NCI-H187 treated with DMSO at 0.1 percent for 48 hours (cell line): ENCODE measurements at places on chromosomes 7 and 10.

- no peak for DNase-seq
Measured at GRCh38 chr10:93074147-93074596, 479 bp downstream of the CYP26A1 start.

DNA sequence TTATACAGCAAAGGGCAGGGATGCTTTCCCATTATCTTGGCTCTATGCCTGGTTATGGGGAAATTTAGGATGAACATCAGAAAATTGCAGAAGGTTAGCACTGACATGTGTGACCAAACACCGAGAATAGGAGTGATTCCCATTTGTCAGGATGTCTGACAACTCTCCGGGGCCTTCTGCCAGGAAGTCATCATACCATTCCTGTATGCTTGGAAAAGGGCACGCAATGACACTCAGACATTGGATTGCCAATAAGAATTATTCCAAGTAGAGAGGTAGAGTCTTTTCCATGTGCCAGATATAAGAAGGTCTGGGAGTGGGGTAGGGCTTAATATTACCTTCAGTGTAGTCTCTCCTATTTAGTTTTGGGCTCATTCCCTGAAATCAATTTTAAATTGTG, 82.3 kb downstream of the MTPN start:
- DNase-seq = no peak

- DNase-seq = no peak
Measured at GRCh38 chr10:62728479-62728878, 76.0 kb upstream of the ADO start.

DNA sequence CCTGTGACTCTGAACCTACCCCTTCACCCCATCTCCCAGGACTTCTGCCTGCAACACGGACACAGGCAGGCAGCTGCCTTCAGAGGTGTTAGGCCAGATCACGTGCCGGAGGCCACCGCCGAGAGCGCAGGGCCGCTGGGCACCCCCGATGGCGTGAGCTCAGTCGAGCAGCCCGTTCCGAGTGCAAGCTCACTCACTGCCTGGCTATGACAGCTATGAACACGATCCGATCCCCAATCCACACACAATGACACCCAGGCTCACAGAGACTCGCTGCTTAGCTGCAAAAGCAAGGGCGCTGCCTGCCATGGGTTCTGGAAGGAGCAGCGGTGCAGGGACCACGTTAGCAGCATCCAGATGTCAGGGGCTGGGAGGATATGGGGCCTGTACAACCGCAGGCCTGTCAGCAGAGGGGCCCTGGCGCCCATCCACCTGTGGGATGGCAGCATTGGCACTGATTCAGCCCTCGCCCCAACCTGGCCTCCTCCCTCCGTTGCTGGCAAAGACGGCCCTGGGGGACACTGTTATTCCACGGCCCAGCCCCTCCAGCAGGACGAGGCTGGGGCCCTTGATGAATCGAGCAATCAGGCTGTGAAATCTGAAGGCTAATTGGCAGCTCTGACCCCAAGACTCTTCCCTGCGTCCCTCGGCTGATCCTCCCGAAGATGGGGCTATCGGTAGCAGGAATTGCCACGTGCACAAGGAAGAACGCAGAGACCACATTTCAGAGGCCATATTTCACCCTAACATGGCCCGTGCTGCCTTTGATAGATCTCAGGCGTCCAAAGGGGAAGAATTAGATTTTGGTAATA, 230.1 kb downstream of the ELFN1 start:
- no peak for DNase-seq

DNA sequence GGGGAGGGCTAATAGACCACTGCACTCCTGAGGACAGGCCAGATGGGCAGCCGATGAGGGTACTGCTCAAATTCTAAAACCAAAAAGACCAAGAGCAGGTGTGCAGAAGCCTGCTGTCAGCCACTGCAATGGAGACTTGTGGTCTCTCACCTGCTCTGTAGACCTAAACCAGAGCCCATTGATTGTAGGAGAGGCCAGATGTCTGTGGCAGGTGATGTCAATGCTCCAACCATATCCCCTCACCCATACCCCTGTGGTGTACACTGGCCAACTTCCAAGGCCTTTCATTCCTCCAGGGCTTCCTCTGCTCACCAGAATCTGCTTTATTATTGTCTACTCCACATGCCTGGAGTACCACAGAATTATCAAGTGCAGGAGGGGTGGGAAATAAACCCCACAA, 116.9 kb upstream of the CHST15 start:
- DNase-seq = no peak

- DNase-seq = no peak
Measured at GRCh38 chr10:100817268-100817839, 72.0 kb downstream of the PAX2 start.

- DNase-seq = no peak
Measured at GRCh38 chr7:149670288-149670687, 103.1 kb downstream of the ZNF467 start.

GRCh38 chr7:148611692-148612091, 21.1 kb downstream of the C7orf33 start:
- no peak for DNase-seq

- DNase-seq = no peak
Measured at GRCh38 chr10:26448292-26448691, 10.2 kb downstream of the APBB1IP start.

- no peak for DNase-seq
Measured at GRCh38 chr10:15745751-15746150, 26.0 kb upstream of the ITGA8 start.

DNA sequence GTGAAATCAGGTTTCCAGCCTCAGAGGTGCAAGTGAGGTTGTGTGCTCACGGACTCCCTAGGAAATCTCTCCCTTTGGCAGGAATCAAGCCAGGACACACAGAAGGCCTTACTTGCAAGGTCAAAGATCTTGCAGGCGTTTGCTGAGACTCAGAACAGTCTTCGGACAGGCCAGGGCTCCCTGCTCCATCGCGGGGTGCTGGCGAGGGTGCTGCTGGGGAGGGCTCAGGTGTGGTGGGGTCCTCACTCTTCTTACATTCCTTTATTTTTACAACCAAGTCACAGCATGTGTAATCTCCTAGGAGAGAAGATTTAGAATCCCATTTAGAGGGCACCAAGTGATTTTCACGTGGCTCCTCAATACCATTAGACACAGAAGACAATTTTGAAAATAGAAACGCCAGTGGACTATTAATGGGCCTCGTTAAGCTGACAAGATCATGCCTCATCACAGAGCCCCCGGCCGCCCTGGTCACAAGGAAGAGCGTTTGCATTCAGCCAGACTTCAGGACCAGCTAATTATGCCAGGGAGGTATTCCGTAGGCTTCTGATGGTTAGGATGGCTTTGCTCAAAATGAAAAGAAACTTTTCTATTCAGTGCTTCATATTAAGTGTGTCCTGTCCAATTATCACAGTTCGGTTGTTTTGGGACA, 73.1 kb upstream of the ADAM12 start:
- no peak for DNase-seq

GRCh38 chr10:117967149-117967650, 79.5 kb downstream of the RAB11FIP2 start:
- DNase-seq = no peak

DNA sequence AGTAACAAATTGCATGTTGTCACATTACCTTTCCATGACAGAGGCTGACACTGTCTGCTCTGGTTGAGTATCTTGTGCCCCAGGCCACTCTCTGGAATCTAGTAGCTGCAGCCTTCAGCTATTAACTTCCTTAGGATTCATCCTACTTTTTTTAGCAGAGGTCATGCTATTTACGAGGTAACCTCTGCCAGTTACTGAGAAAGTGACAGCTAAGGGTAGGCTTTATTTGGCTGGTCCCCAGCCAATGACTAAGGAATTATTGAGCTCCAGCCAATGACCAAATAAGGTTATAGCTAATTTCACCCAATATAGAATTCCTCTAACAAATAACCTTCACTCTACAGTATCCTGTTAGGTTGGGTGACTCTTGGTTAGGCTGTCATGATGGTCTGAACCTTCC, 1361.7 kb downstream of the XPNPEP1 start:
- DNase-seq = no peak

DNA sequence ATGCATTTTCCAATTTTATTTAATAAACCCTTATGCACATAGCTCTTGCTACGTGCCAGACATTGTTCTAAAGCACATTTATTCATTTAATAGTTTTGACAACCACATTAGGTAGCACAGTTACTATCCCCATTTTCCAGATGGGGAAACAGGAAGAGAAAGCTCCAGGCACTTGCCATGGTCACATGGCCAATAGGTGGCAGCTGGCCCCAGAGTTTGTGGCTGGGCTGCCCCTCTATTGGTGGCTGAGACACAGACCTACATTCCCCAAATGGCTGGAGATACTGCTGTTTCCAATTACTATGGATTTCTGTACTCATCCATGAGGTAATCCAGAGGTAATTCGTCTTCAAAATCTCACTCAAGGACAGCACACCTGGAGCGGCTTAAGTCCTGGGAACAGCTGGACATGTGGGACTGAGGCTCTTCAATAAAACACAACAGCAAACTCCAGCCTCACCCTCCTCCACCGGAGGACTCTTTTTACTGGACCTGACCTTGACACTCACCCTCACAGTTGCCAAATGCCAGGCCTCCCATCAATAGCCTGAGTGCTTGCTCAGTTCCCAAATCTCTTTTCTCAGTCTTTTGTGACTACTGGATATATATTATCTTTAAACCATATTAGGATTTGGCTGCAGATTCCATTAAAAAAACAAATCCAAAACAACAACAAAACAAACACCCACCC, 106.1 kb downstream of the CLEC2L start:
- no peak for DNase-seq

DNA sequence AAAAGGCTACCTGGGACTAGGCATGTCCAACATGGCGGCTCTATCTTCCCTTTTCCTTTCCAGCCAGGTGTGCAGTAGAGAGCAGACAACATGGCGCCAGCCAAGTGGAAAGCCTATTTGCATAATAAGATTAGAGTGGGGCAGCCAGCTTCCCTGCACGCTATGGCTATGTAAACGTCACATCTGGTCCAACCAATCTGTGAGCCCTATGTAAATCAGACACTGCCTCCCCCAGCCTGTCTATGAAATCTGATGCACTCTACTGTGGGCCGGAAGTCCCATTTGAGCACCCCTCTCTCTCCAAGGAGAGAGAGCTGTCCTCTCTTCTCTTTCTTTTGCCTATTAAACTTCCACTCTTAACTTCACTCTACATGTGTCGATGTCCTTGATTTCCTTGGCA, 984.9 kb upstream of the AUTS2 start:
- DNase-seq = no peak

DNA sequence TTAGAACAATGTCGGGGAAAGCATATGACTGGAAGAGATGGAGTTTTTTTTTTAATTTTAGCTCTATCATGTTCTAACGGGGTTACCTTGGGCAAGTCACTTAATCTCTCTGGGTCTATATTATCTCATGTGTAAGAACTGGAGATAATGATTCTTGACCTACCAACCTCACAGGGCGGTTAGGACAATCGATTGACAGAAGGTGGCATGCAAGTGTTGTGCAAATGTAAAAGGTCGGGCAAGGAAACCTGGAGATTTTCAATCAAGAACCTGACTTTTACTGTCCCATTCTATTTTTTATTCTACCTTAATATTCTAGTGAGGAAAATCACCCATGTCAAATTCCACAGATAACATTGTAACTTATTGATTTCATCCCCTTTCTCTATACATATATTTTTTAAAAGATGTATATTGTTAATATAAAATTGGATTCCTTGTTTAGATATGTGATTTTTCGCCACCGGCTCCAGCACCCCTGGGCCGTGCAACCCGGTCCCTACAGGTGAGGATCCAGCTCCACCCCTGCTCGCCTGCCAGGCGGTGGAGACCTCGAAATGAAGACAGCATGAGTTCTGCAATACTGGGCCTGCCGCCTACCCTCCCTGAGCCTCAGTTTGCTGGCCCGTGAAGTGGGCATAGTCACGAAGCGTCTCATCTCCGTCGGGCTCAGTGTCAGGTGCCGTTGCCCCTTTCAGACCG, 497.6 kb upstream of the PHF14 start:
- no peak for DNase-seq

DNA sequence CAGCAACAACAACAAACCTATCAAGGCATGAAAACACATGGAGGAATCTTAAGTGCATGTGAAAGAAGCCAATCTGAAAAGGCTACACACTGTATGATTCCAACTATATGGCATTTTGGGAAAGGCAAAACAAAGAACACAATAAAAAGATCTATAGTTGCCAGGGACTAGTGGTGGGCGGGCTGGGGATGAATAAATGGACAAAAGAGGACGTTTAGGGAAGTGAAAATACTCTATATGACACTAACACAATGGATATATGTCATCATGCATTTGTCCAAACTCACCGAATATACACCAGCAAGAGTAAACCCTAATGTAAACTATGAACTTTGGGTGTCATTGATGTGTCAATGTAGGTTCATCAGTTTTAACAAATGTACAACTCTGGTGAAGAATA, 89.1 kb downstream of the SEMA3E start:
- no peak for DNase-seq

- DNase-seq = no peak
Measured at GRCh38 chr10:12707461-12708185, 293.9 kb downstream of the CCDC3 start.

- no peak for DNase-seq
Measured at GRCh38 chr10:77350711-77351119, 286.9 kb downstream of the KCNMA1 start.

DNA sequence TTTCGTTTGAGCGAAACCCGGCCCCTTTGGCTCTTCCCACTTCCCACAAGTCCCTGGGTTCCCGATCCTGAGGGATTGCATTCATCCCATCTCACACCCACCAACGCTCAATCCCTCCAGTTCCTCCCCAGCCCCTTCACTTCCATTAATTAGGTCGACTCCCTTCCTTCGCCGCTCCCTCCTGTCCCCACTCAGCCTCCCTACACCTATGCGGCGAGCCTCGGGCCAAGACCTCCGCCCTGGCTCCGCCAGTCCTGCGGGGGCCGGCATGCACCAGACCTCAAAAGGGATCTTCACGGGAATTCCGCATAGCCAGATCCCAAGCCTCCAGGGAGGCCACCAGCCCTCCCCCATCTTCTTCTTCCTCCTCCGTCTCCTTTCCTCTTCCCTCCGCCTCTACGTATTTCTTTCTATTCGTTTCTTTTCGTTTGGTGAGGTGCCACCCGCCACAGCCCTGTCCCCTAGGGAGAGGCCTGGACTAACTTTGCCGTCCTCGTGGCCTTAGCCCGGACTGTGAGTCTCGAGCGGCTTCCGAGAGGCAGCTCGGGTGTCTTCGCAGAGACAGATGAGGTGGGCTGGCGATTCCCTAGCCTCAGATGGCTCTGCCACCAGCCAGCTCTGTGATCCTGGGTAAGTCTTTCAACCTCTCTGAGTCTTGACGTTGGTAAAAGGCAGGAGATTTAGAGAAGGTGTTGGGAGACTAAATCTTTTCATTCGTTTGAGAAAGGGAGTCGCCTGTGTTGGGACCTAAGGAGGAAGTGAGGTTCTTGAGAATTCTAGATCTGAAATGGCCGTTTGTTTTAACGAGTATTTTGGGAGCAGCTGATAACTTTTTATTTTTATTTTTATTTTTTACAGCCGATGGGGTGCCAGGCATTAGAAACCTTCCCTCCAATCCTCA, 8.1 kb upstream of the LBX1 start:
- no peak for DNase-seq

DNA sequence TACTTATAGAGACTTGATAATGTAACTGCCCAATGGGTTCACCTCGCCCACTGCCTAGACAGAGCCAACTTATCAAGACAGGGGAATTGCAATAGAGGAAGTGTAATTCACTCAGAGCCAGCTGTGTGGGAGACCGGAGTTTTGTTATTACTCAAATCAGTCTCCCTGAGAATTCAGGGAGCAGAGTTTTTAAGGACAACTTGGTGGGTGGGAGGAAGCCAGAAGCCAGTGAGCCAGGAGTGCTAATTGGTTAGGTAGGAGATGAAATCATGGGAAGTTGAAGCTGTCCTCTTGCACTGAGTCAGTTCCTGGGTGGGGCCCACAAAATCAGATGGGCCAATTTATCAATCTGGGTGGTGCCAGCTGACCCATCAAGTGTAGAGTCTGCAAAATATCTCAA, 20.1 kb upstream of the C7orf33 start:
- DNase-seq = no peak

- DNase-seq = no peak
Measured at GRCh38 chr7:133796782-133797745, 330.1 kb upstream of the LRGUK start.
